Left lung (tissue), 14 donors: ENCODE measurements at places on chromosomes 12 and 14. TPM values are rescaled to one million over a fixed set of nuclear protein-coding genes. Genes with fewer than 3 reads are reported as not detected.

GRCh38 chr12:51943346-51943745 is 8.2 kb upstream of the ACVR1B start:
- no peaks in the 10 kb centered on the region for H3K36me3 ChIP-seq
- H3K4me1 ChIP-seq = peaks cover 6% of the 10 kb centered on the region
- H3K27me3 ChIP-seq = no peaks in the 10 kb centered on the region
- no peak for DNase-seq
- no peak overlapping the region for H3K27ac ChIP-seq

DNA sequence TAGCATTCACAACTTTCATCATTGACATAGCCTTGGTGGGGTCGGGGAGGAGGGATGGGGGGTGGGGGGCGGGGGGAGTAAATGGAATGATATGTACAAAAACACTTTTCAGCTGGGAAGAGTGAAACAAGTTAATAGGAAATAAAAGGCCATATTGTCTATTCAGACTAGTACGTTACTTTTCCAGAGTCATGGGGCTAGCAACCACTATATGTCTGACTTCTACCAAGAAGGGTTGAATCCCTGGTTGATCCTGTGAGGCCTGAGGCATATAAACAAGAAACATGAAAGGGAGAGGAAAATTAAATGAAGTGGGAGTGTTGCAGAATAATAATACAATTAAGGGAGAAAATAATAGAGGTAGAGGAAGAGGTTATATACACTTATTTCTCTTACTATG is 225.5 kb downstream of the ERC1 start:
- H3K27ac ChIP-seq = peak overlapping the region; percentile 49
- peaks cover 32% of the 10 kb centered on the region for H3K4me1 ChIP-seq

GRCh38 chr12:12645485-12645884 is 33.8 kb downstream of the CREBL2 start:
- no peaks in the 10 kb centered on the region for H3K27me3 ChIP-seq
- DNase-seq = no peak
- H3K36me3 ChIP-seq = peaks cover 30% of the 10 kb centered on the region
- no peak overlapping the region for H3K4me3 ChIP-seq
- H3K27ac ChIP-seq = no peak overlapping the region
- H3K4me1 ChIP-seq = no peaks in the 10 kb centered on the region

- no peaks in the 10 kb centered on the region for H3K27me3 ChIP-seq
- DNase-seq = no peak
- H3K4me1 ChIP-seq = no peaks in the 10 kb centered on the region
- no peak overlapping the region for H3K27ac ChIP-seq
These were observed 189.0 kb upstream of the FBXO33 start for GRCh38 chr14:39621223-39621622.

DNA sequence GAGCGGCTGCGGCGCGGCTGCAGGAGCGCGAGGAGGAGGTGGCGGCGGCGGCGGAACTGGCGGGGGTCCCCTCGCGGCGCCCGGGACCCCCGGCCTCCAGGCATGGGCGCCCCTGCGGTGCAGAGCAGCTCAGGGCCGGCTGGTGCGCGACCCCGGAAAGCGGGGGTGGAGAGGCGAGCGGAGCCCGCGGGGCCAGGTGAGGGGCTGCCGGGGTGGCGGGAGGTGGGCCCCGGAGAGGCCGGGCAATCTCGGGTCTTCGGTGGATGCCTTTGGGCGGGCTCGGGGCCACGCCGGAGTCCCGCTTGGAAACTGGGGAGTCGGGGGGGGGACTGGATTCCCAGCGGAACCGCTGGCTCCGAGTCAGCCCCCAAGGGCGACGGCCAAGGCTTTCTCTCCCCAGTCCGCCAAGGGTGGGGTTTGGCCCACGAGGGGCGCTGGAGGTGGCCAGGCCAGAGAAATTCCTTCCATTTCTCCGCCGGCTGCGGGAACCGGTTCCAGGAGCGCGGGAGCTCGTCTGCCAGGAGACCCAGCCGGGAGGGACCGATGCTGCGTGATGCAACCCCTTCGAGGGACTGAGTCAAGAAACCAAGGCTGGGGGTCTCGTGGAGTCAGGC is 13.9 kb upstream of the NR4A1 start:
- peak overlapping the region; percentile 90 for H3K27ac ChIP-seq
- H3K27me3 ChIP-seq = peaks cover 27% of the 10 kb centered on the region
- peaks cover 18% of the 10 kb centered on the region for H3K4me1 ChIP-seq
- H3K36me3 ChIP-seq = no peaks in the 10 kb centered on the region

DNA sequence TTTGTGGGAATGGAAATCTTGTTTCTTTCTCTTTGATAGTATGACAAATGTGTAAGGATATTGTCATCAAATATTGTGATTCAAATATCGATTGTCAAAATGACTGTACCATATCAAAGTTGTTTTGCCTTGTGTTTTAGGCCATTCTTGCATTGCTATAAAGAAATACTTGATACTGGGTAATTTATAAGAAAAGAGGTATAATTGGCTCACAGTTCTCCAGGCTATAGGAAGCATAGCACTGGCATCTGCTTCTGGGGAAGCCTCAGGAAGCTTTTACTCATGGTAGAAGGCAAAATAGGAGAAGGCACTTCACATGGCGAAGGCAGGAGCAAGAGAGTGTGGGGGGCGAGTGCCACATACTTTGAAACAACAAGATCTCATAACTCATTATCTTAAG is 7.8 kb downstream of the TRMT5 start:
- H3K4me1 ChIP-seq = no peaks in the 10 kb centered on the region
- no peak overlapping the region for H3K27ac ChIP-seq
- DNase-seq = no peak
- H3K27me3 ChIP-seq = no peaks in the 10 kb centered on the region
- no peaks in the 10 kb centered on the region for H3K36me3 ChIP-seq

DNA sequence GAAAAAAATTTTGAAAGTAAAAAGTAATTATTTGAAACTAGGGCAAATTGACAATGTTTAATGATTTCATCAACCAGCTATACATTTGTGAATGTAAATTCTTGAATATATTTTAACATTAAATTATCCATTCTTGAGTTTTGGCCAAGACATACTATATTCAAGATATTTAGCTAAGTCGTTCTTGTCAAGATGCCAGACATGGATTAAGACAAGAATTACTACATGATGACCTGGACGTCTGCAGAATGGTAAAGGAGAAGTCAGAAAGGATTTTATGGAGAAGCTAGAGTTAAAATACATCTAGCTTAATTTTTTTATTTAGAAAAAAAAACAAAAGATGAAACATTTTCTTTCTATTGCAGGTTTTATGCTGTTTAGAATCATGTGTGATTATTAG is 255.8 kb downstream of the TMTC2 start:
- H3K4me1 ChIP-seq = no peaks in the 10 kb centered on the region
- H3K27me3 ChIP-seq = no peaks in the 10 kb centered on the region
- no peak for DNase-seq
- H3K4me3 ChIP-seq = no peak overlapping the region
- no peaks in the 10 kb centered on the region for H3K36me3 ChIP-seq

- peak overlapping the region; percentile 99 for H3K27ac ChIP-seq
- H3K36me3 ChIP-seq = peaks cover 6% of the 10 kb centered on the region
- DNase-seq = peak; percentile 39
- peak overlapping the region; percentile 90 for H3K4me3 ChIP-seq
These were observed 1.2 kb downstream of the CLIP1 start for GRCh38 chr12:122421187-122421820.

DNA sequence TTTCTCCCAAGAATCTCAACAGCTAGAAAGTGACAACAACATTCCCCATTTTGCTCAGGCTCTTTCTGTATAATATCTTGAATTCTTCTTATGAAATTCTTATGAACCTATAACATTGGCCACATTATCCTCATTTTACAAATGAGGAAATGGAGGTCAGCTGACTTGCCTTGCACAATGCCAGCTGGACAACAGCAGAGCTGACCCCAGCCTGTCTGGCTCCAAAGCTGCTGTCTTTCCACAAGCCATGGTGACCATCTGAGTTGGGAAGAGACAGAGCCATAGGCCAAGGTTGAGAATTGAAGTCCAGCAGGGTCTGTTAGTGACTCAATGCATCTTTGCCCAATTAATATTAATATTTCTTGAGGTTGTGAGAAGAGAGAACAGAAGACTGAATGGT is 87.3 kb downstream of the KSR2 start:
- no peaks in the 10 kb centered on the region for H3K36me3 ChIP-seq
- DNase-seq = no peak
- H3K27ac ChIP-seq = no peak overlapping the region
- peaks cover 32% of the 10 kb centered on the region for H3K27me3 ChIP-seq
- no peaks in the 10 kb centered on the region for H3K4me1 ChIP-seq

DNA sequence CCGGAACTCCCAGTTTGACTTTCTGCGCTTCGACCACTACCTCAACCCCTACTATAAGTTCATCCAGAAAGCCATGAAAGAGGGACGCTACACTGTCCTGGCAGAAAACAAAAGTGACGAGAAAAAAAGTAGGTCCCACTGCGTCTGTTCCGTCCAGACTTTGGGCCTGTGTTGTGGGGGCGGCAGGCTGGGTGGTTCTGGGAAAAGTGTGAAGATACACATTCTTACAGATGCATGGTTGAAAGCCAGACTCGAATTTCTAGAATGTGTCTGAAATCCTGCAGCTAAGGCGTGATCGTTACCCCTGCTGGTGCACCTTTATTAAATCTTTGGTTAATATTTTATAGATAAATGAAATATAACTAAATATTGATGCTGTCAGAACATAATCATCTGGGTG is 14.6 kb downstream of the SFSWAP start:
- no peak overlapping the region for H3K27ac ChIP-seq
- H3K4me1 ChIP-seq = no peaks in the 10 kb centered on the region
- no peak overlapping the region for H3K4me3 ChIP-seq
- no peak for DNase-seq
- H3K36me3 ChIP-seq = peaks cover 99% of the 10 kb centered on the region

DNA sequence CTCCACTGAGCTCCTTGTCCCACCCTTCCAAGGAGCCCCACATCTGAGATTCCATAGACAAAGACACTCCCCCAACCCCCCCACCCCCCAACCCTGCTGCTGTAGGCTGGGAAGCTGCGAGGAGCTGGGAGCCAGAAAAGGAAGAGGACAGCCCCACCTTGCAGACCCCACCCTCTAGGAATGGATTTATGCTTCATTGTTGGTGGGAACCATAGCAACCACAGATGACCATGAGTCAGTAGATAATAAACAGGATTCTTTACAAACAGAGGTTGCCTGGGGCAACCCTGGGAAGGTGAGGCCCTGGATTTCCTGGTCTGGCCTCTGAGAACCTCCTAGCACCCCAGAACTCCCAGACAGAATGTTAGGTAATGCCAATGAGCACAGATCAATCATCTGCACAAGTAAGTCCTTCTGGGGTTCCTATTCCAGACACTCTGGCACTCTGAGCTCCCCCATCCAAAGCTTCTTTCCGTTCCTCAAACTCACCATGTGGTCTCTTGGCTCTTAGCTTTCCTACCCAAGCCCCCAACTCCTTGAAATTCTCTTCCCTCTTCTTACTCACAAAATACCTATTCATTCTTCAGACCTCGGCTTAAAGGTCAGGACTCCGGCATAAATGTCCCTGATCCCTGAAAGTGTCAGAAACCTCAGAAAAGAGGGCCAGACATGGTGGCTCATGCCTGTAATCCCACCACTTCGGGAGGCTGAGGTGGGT is 15.2 kb upstream of the PLEKHG6 start:
- no peaks in the 10 kb centered on the region for H3K36me3 ChIP-seq
- no peak for DNase-seq
- H3K4me1 ChIP-seq = no peaks in the 10 kb centered on the region
- H3K27me3 ChIP-seq = no peaks in the 10 kb centered on the region
- H3K27ac ChIP-seq = no peak overlapping the region

- H3K27me3 ChIP-seq = no peaks in the 10 kb centered on the region
- peak; percentile 81 for DNase-seq
- no peak overlapping the region for H3K4me3 ChIP-seq
- H3K36me3 ChIP-seq = no peaks in the 10 kb centered on the region
- H3K4me1 ChIP-seq = no peaks in the 10 kb centered on the region
- no peak overlapping the region for H3K27ac ChIP-seq
These were observed 386.2 kb downstream of the DIO2 start for GRCh38 chr14:79825046-79825521.

GRCh38 chr14:51605575-51605974 is 46.1 kb upstream of the FRMD6 start:
- H3K27ac ChIP-seq = no peak overlapping the region
- no peak for DNase-seq
- no peaks in the 10 kb centered on the region for H3K36me3 ChIP-seq
- no peaks in the 10 kb centered on the region for H3K4me1 ChIP-seq
- no peaks in the 10 kb centered on the region for H3K27me3 ChIP-seq

DNA sequence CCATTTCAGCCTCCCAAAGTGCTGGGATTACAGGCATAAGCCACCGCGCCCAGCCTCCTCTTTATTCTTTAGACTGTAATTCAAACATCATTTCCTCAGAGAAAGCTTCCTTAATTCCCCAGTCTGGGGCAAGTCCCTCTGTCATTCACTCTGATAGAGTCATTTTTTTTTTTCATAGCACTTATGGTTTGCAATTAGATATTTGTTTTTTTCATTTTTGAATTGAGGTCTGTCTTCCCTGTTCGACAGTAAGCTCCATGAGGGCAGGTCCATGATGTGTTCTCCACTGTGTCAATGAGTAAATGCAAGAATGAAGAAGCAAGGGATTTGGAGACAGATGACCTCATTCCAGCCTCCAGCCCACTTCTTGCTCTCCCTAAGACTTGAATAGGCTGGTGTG is 12.1 kb downstream of the ASIC1 start:
- peaks cover 8% of the 10 kb centered on the region for H3K4me1 ChIP-seq
- no peak for DNase-seq
- H3K36me3 ChIP-seq = no peaks in the 10 kb centered on the region

- H3K27me3 ChIP-seq = no peaks in the 10 kb centered on the region
- no peaks in the 10 kb centered on the region for H3K36me3 ChIP-seq
- no peak overlapping the region for H3K27ac ChIP-seq
- no peaks in the 10 kb centered on the region for H3K4me1 ChIP-seq
These were observed 4.8 kb downstream of the SLC39A2 start for GRCh38 chr14:21003788-21004346.

- H3K4me3 ChIP-seq = no peak overlapping the region
- H3K4me1 ChIP-seq = no peaks in the 10 kb centered on the region
- H3K36me3 ChIP-seq = no peaks in the 10 kb centered on the region
- no peak for DNase-seq
- no peaks in the 10 kb centered on the region for H3K27me3 ChIP-seq
- no peak overlapping the region for H3K27ac ChIP-seq
These were observed 32.7 kb downstream of the ELK3 start for GRCh38 chr12:96226801-96227348.

- no peaks in the 10 kb centered on the region for H3K27me3 ChIP-seq
- no peak overlapping the region for H3K4me3 ChIP-seq
- no peaks in the 10 kb centered on the region for H3K4me1 ChIP-seq
- no peak overlapping the region for H3K27ac ChIP-seq
- peak; percentile 55 for DNase-seq
- peaks cover 57% of the 10 kb centered on the region for H3K36me3 ChIP-seq
These were observed 51.6 kb downstream of the GPATCH2L start for GRCh38 chr14:76203086-76204001.

DNA sequence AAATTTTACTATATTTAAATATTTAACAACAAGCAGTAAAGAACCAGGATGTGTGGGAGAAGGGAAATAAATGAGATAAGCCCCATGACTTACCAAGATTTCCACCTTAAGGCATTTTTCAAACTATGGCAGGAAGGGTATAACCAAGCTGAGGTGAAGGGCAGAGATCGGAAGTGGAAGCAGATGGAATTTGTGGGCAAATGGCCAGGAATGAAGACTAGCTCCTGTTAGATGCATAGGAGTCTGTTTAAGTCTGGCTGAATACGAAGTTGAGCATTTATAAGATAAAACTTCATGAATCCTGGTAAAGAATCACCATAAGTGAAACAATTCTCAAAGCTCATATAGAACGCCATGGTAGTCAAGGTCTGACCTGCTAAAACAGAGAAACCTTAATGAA is 163.5 kb downstream of the DIO2 start:
- no peak overlapping the region for H3K27ac ChIP-seq
- no peaks in the 10 kb centered on the region for H3K27me3 ChIP-seq
- no peak for DNase-seq

Gene KCNC2
- not detected for total RNA-seq

Gene GUCY2C
- not detected for total RNA-seq

Gene OR4K15
- total RNA-seq = not detected

Gene ERO1A
- 59.6 TPM for total RNA-seq

Gene LYZ
- total RNA-seq = 394 TPM

Gene ETFBKMT
- total RNA-seq = 4.8 TPM
